ENCODE measurements at places on chromosomes 2 and 18.

GRCh38 chr2:119339562-119339923, 27.1 kb downstream of the C2orf76 start:
- no peak for DNase-seq

DNA sequence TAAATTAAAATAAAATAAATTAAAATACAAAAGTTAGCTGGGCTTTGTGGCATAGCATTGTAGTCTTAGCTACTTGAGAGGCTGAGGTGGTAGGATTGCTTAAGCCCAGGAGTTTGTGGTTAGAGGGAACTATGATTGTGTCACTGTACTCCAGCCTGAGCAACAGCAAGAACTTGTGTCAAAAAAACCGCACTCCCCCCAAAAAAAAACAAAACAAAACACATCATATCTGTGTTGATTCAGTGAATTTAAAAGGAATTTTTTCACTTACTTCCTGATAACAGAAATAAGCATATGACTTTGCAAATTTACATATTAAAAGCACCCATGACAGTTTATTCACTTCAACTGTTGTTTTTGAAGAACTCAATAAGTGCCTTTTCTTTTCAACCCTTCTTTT, 68.1 kb upstream of the PELI1 start:
- DNase-seq, result peak; percentile 70

DNA sequence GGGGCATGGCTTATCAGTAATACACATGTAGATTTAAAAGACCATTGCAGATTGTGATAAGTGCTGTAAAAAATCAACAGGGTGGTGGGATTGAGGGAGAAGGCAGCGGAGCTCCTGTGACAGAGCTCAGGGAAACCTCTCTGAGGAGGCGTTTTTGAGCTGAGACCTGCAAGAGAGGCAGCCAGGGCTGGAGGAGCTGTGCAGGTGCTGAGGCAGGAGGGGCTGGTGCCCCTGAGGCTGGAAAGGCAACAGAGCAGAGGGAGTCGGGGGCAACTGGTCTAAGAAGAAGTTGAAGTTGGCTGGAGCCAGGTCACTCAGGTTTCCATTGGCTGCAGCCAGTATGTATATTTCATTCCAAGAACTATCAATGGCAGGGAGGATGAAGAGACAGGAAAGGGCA, 47.6 kb downstream of the KLHL29 start:
- DNase-seq, result no peak

DNA sequence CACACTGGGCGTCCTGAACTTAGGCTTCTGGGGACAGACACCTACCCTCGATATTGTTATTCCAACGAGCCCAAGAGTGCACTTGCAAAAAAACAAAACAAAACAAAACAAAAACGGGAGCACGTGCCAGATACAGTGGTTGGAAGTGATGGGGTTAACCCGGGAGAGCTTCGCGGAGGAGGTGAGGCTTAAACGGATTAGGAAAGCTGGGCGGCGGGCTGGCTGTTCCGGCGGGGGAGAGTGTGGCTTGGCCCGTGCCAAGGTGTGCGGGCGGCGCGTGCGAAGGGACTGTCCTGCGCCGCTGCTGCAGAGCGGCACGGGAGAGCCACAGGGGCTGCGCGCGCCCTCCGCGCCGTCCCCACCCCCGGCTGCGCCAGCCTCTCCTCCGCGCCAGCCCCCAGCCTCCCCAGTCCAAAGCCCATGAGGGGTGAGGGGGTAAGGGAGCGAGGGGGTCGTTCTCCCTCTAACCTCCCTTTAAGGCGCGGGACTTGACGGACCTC, 1.5 kb upstream of the SLC30A3 start:
- DNase-seq, result no peak

DNA sequence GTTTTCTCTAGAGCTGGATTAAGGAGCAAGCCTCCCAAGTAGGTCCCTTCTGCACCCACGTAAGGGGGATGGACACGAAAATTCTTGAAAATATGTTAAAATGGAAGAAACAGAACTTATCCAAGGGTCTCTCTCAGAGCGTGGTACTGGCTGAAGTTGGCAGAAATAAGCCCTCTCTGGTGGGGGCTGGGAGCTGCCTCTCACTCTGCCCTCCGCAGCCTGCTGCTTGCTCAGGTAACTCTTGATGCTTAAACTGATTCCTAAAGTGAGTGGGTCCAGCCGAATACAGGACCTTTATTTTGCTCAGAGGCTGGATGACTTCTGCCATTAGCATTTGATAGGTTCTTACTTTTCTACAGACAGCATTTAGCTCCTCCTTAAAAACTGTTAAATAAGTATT, 78.1 kb downstream of the SPHKAP start:
- DNase-seq, result no peak

GRCh38 chr2:31383471-31384153, 30.9 kb downstream of the XDH start:
- DNase-seq, result no peak

DNA sequence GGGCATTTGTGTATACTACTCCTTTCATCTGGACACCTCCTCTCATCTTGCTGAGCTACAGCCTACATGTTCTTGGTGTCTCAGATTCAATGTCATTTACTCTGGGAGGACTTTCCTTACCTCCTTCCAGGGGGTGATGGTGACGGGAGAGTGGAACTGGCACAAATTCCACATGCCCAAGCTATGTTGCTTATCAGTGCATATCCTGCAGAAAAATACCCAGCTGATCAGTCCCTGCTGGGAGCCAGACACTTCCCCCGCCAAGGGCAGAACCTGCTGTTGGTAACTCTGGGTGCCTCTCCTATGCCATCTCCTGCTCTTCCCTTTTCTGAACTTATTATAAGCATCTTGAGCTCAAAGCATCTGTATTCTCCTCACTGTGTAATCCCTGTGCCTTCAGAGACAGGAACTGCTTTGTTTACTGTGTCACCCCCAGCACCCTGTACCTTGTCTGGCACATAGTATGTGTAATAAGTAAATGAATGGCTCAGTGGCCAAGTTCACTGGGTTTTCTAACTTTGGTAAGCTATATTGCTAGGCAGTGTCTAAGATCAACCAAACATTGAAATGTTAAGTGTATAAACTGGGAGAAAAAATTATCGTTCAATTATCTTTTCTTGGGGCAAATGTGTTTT, 87.7 kb upstream of the LPIN2 start:
- no peak for DNase-seq

- no peak for DNase-seq
Measured at GRCh38 chr2:224421065-224421464, 19.2 kb upstream of the FAM124B start.

DNA sequence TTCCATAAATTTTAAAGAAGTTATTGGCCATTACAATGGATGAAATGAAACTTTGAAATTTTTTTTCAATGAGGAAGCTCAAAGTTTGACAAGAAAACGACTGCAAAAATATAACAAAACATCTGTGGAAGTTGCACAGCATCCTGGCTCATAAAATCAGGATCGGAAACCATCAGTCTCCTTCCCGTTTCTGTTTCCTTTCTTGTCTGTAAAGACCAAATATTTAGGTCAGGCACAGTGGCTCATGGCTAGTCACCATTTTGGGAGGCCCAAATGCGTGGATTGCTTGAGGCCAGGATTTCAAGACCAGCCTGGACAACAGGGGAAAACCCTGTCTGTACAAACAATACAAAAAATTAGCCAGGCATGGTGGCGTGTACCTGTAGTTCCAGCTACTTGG, 27.6 kb upstream of the SSB start:
- no peak for DNase-seq

DNA sequence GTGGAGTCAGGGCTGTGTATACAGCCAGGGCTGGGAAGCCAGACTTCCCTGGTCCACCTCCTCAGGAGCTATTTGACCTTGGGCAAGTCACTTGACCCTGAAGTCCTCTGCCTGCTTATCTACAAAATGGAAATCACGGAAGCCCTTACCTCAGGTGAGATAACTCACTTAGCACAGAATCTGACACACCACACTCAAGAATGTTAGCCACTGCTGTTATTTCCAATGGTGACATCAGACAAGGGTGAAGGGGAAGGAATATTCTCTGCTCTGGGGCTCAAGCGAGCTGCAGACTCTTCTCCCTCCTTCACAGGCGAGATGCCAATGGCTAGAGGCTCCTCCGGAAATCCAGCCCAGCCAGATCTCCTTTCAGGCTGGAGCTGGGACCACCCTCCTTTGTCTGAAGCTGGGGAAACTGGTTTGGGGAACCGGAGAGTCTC, 189.6 kb downstream of the HAUS1 start:
- DNase-seq, result no peak

DNA sequence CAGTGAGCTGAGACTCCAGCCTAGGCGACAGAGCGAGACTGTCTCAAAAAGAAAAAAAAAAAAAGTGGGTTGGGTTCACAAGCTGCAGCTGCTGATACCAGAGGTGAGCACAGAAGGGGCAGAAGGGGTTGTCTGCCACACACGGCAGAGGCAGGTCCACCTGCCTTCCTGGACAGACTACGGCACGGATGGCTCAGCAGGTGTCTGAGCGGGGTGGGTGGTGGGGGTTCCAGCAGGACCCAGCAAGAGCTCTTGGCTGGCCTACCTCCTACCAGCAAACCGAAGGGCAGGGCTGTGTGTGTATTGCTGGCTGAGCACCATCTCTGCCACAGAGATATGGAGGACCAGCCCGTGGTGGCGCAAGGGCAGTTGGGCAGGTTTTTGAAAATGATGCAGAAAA, 130.4 kb upstream of the ASB18 start:
- no peak for DNase-seq

DNA sequence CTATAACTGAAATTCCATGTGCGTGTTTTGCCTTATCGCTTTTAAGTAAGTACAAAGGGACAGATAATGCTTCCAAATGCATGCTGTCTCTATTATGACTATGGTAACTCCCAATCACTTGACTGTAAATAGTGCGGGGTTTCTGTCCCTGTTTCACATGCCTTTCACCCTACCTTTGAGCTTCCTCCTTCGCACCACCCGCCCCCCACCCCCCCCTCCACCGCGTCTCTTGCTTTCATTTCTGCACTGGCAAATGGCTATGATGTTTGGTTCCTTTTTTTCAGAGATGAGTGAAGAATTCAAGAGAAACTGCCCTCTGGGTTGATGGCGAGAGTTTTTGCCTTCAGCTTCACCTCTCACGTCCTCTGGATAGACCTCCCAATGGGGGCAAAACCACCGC, 25.0 kb upstream of the SPP2 start:
- no peak for DNase-seq

GRCh38 chr2:25738383-25739343, 65.3 kb upstream of the DTNB start:
- DNase-seq, result no peak

DNA sequence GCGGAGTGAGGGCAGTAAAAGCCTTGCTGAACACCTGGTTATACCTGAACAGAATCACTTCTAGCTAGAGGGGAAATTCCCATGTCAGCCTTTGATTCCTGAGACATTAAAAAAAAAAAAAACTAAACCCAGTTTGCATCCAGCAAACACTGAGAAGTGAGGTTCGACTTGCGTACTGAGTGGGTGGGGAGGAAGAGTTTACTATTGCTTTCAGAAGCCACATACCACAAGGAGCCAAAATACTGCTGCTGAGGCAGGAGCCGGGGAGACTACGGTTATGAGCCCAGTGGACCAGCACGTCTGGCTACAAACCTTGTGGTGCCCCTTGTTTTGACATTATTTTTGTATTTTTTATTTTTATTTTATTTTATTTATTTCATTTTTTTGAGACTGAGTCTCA, 2.7 kb downstream of the COLEC11 start:
- no peak for DNase-seq

DNA sequence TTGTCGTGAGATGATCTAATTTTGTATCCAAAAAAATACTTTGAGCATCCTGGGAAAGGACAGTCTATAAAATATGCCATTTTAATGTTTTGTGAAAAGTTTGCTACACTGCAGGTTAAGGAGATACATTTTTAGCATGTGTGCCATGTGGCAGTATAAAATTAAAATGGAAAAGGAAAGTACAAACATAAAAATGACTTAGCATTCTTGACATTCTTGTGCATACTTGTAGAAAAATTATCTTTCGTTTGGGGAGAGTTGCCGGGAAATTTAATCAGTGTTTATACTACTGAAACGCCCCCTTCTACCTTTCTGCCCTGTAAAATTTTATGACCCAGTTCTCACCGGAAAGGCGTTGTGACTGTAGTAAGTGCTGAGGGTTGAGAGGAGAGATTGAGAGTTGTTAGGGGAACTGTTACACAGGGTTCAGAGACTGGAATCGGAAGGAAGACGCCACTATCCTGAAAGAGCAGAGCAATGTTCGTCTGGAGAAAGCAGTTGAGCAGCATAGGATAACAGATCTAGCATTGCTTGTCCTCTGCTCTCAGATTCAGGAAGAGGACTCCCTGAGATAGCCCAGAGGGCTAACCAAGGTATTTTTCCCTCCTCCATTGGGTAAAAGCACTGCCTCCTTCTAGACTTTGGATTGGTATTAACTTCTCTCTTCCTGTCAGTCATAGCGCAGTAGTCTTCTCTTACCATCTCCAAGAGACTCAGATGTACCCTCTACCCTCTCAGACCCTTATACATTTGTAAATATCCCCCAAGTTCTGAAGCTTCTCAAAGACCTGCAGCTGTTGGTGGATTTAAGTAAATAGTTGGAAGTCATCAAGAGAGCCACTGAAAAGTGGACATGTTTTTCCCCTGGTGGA, 2.7 kb downstream of the CDH20 start:
- DNase-seq, result no peak

- no peak for DNase-seq
Measured at GRCh38 chr2:169108099-169108884, 38.9 kb downstream of the DHRS9 start.

DNA sequence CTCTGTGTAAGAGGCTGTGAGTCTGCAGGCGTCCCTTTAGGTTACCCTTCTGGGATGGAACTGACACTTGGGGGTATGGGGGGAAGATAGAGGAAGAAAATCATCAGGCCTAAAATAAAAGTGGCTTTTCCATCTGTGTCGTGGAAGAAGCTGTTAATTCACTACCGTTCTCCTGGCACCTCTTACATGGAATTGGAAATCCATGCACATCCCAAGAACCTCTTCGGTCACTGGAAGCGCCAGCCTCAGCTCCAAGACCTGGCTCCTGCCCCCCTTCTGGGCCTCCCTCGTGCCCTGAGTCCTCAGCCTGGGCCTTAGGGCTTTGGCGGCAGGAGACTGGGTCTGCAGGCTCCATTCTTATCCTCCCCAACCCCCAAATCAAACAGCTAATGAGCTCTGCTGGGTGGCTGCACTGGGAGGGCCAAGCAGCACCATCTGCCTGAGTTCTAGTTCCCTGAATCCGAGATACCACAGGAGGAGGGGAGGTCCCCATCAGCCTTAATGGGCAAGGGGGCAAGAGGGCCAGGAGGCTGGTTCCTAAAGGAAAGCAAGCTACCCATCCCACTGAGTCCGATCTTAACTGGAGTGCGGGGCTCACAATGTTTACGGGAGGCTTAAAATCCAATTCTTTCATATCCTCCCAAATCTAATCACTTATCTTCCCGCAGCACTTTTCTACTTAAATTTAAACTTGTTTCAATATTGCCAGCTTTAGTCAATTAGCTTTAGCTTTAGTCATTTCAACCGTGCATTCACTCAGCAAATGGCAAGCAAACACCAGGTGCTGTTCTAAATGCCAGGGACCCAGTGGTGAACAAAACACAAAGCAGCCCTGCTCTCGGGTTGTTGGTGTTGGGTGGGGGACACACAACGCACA, 52.8 kb downstream of the FAM178B start:
- DNase-seq, result no peak

GRCh38 chr2:158097481-158097880, 4.2 kb upstream of the UPP2 start:
- no peak for DNase-seq
